Progenitor cell of endocrine pancreas (in vitro differentiated cells): ENCODE measurements at places on chromosomes 3 and 15.

DNA sequence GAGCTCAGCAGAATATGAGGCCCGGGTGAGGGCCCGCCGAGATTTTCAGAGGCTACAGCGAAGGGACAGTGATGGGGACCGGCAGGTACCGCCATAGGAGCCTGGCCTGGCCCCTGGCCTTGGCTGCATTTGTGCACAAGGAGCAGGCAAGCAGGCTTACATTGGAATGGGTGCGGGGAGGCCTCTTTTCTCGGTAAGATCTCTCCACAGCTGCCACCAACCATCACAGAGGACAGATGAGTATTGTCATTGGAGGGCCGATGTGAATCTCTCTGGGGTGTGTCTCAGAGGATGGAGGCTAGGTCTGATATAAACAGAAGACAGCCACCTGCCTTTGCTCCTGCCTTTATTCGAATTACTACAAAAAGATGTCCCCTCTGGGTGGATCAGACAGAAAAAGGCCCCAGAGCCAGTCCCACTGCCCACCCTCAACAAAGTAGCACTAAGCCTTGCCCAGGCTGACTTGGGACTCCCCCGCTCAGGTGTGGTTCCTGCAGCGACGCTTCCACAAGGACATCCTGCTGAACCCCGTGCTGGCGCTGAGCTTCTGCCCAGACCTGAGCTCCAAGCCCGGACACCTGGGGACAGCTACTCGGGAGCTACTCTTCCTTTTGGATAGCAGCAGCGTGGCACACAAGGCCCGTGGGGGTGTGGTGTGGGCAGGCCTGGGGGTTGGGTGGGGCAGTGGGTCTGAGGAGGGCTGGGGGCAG lies 5.4 kb downstream of the VWA5B2 start:
- no peak for DNase-seq

GRCh38 chr3:188589071-188589470 lies 435.1 kb downstream of the LPP start:
- no peak for DNase-seq

GRCh38 chr15:93270937-93271467 lies 182.0 kb upstream of the RGMA start:
- DNase-seq, result no peak

DNA sequence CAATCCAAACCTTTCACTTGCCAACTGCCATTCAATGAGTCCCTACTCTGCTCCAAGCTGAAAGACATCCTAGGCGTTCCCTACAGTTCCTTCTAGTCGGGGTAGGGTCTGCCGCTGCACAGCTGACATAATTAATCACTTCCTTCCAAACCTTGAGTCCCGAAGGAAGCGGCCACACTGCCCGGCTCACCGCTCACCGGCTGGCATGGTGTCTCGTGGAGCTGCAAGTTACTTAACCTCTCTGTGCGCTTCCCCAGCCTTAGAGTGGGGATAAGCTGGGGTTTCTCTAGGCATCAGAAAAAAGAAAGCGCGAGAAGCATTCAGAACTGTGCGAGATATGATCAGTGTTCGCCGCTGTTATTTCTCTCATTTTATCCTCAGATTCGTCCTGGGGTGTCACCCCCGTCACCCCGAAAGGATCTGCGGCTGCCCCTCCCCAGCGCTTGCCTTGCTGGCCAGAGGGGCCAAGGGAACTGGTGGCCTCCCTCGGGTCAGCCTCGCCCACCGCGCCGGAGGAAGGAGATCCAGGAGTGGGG lies 748 bp downstream of the MRPS25 start:
- no peak for DNase-seq

DNA sequence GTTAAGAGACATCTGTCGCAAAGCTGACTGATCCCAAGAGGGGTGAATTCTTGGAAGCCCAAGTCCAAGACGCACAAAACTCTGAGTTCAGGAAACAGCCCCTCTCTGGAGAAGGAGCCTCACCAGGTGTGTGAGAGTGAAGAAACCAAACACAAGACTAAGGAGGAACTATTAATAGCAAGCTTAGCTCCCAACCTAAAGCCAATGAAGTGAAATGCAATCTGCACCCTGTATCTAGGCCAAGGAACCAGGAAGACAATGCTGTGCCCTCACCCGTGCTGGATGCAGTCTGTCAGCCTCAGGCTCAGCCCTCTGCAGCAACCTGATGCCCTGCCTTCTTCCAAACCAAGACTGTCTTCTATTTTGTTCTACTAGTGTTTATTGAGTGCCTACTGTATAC lies 22.5 kb upstream of the THBS1 start:
- no peak for DNase-seq

DNA sequence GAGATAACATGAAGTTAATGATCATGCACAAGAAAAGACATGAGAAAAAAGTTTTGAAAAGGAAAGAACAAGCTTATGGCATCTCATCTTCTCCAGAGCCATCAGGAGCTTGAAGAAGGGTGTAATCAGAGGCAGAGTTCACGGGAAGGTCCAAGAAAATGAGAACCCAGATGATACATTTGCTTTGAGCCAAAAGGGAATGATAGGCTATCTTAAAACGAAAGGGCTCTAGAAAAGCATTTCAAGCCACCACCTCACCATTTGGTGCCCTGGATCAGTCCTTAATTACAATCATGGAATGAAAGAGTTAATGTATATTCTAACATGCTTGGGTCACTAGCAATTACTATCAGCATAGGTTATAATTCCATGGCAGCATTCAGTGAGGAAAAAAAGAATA lies 781.8 kb downstream of the ROBO1 start:
- no peak for DNase-seq

DNA sequence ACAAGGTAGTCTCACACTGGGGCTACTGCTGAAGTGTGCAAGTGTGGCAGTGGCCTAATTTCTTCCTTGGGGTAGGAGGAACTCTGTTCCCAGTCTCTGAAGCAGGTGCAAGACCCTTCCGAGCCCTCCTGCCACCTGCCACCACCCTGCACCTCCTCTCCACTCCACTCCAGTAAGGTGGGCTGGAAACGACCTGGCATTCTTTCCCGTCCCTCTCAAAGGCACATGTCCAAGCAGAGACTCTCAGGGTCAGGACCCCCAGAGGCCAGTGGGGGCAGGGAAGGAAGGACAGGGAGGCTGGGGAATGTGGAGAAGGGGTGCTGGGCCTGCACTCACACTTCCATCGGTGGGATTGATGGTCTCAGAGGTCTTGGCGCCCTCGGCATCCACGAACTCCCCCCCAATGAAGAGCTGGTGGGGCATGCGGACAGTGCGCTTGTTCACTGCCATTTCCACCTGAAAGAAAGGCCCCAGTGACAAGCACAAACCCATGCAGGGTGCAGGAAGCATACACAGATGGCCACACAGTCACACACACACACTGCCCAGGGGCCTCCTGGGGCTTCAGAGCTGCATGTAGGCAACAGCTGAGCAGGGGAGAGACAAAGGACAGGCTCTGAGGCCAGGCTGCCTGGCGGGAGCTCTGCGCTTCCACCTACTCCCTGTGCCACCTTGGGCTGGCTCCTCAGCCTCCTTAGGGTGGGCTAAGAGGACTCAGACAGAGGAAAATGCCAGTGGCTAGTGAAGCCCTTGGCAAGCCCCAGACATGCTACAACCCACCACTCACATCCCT lies 43.8 kb downstream of the ALDH1L1 start:
- DNase-seq, result peak; percentile 2

GRCh38 chr15:43249699-43250203 lies 17.0 kb downstream of the TGM5 start:
- DNase-seq, result no peak
